ENCODE measurements at places on chromosomes 11 and 22.
A peak's percentile ranks its signal among the peaks of the same experiment; 100 is the strongest.

- DNase-seq: peak; percentile 14
These were observed 1.7 kb downstream of the RASD2 start for GRCh38 chr22:35542157-35542938.

- no peak for DNase-seq
These were observed 16.7 kb upstream of the CARD18 start for GRCh38 chr11:105156231-105156630.

DNA sequence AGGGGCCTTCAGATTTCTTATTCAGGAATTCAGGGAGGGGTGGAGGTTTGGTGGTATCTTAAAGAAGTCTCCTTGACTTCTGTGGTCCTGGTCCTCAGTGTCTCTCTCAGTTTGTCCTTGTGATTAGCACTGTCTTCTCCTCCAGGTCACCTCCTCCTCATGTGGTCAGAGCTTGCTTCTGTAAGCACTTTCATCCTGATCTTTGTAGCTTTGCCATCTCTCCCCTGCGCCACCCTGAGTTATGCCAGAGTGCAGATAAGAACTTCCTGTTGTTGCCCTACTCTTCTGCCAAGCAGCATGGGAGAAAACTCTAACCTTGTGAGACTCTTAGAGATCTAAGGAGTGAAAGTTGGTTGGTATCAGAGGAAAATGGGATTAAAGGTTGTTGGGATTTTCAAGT is 30.9 kb downstream of the MICAL2 start:
- DNase-seq: no peak

GRCh38 chr22:31098632-31099110 is 8.7 kb downstream of the SELENOM start:
- no peak for DNase-seq

DNA sequence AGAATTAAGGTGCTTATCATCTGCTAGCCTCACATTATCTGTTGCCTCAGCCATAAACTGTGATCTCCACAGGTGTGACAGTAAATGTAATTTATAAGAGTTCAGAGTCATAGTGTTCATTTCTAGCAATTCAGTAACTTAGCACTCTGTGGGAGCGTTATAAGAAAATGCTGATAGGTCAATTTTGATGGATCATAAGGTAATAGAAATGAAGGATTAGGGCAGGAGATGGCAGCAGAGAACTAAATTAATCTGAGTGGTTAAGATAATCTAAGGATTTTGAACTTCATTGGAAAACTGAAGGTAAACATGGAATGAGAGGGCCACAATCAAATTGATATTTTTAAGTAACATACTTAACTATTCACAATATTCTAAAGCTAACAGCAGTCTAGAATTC is 26.5 kb upstream of the SLC22A9 start:
- DNase-seq: no peak

- DNase-seq: peak; percentile 85
These were observed 4.4 kb upstream of the TPCN2 start for GRCh38 chr11:69044111-69045013.

GRCh38 chr11:75595429-75595828 is 33.4 kb downstream of the SERPINH1 start:
- DNase-seq: no peak

- peak; percentile 61 for DNase-seq
These were observed 500.4 kb downstream of the MIAT start for GRCh38 chr22:27157666-27158370.

GRCh38 chr11:70819022-70819421 is 420.7 kb downstream of the CTTN start:
- DNase-seq: no peak

DNA sequence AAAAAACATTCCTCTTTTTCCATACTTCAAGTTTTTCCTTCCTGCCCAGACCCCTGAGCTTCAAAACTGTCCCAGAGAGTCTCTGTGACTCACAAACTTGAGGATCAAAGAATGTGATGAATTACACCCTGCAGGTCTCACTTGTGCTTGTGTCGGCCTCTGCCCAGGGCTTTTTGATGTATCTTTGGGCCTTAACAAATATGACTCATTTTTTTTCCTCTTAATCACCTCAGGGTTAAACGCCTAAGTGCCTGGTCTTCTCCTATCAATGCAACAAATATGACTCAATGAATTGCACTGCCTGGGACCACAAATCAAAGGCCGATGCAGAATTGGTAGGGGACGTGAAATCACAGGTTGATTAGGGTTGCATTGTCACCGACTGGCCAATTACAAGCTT is 267.7 kb downstream of the LARGE1 start:
- no peak for DNase-seq

GRCh38 chr11:74710281-74710938 is 20.8 kb downstream of the CHRDL2 start:
- DNase-seq: peak; percentile 8

DNA sequence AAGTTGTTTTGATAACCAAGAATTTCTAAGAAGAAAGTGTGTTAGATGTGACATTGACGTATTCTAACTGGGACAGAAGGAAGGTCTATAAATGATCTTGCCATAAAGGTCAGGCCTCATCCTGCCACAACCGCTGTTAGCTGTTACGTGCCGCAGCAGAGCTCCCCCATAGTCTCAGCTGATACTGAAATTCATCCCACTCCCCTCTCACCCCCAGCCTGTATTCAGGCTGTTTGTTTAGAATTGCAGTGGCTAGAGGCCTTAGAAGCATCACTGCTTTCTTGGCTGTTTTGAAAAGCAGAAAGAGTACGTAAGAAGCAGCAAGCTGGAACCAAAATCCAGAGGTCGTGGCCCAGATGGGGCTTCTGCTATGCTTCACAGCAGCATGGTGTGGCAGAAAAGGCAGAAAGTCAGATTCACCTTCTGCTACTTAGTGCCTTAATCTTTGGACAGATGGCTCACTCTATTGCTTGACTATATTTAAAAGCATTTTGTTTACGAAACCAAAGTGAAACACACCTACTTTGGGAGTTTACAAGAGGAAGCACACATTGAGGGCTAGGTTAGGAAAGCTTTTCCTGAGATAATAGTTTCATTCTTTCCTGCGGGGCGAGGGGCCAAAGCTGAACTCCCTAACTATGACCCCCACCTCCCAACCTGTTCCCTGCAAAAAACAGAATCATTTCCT is 950 bp upstream of the LAYN start:
- DNase-seq: peak; percentile 69

DNA sequence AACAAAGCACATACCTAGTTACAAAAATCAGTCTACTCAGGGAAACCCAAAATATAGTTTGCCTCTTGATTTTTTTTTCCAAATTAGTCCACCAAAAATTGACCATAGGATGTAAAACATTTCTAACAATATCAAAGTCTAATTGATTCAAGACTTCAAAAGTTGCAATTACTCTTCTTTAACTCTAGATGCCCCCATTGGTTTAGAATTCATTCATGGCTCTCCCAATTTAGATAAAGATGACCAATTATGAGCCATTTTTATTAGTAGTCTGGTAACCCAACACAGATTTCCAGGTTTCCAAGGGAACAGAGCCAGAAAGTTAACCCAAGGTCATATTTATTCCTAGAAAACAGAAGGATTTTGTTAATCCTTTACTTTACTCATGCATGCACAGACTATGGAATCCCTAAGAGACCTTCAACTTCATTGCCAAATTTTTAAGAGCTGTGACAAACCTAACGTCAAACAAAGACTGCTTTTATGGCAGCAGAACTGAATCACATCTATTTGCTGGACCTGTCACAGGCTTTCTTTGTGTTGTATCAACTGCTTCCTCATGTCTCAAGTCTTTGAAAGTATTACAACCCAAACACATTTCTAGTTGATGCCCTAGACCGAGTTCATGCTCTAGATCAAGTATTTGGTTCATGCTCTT is 55.3 kb downstream of the C22orf42 start:
- DNase-seq: no peak

GRCh38 chr11:56750190-56750589 is 1.7 kb upstream of the OR9G4 start:
- no peak for DNase-seq

GRCh38 chr22:44892803-44893730 is 116.7 kb downstream of the PHF21B start:
- DNase-seq: no peak

DNA sequence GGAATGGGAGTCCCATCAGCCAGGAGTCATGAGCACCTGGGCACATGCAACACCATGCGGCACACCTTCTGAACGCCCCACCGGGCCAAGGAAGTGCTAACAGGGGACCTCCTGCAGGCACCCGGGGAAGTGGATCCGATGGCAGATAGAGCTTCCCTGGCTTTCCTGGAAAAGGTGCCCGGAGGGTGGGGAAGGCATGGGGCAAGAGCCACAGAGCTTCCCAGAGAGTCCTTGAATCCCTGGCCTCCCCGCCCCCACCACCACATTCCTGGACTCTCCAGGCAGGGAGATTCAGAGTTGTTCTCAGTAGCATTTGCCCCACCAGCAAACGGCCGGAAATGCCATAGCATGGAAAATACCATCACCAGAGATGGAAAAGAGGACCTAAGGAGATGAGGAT is 8.3 kb downstream of the TRIM29 start:
- no peak for DNase-seq

DNA sequence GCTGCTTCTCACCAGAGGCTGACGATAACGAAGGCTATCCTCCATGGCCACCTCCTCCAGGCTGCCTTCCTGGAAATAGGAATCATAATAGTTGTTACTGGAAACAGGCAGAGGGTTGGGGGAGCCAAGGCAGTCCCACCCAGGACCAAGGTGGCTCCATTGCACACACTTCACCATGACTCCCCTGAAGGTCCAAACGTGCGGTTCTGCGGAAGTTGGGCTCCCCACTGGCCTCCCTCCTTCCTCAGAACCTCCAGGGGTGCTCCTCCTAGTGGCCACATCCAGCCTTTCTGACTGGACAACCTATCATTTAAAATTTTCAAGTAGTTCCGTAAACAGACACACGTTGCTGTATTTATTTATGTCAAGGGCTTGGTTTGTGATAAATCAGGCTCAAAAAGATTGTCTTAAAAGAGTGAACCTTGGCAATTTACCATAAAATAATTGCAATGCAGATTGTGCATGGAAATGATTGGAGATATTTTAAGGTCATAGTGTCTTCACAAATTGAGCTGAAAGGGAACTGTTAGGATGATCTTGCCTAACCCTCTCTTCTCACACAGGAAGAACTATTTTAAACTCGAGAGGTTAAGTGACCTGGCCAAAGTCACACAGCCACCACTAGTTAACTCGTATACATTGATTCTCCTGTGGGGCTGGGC is 1.4 kb upstream of the TCN2 start:
- no peak for DNase-seq

- no peak for DNase-seq
These were observed 44.5 kb downstream of the GALNT18 start for GRCh38 chr11:11577251-11577855.

DNA sequence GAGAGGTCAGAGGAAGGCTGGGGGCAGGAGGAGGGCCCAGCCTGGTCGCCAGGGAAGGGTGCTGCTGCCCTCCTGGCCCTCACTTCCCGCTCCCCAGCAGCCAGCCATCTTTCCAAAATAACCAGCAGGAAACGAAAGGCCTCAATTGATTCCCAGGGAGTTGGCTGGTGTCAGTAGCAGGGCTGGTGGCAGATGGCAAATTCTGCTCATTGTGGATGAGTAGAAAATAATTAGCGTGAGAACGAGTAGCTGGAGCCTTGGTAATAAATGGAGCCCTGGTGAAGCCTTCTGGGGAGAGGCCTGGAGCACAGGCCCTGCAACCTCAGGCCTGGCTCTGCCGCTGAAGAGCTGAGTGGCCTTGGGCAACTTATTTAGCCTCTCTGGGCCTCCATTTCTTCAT is 31.3 kb downstream of the DAGLA start:
- peak; percentile 89 for DNase-seq

- DNase-seq: no peak
These were observed 23.7 kb upstream of the BID start for GRCh38 chr22:17797721-17798559.

- no peak for DNase-seq
These were observed 1.4 kb downstream of the PACSIN3 start for GRCh38 chr11:47184711-47185304.

GRCh38 chr22:48920776-48921241 is 906.9 kb downstream of the BRD1 start:
- no peak for DNase-seq

- no peak for DNase-seq
These were observed 12.1 kb downstream of the GNB1L start for GRCh38 chr22:19842393-19843106.

DNA sequence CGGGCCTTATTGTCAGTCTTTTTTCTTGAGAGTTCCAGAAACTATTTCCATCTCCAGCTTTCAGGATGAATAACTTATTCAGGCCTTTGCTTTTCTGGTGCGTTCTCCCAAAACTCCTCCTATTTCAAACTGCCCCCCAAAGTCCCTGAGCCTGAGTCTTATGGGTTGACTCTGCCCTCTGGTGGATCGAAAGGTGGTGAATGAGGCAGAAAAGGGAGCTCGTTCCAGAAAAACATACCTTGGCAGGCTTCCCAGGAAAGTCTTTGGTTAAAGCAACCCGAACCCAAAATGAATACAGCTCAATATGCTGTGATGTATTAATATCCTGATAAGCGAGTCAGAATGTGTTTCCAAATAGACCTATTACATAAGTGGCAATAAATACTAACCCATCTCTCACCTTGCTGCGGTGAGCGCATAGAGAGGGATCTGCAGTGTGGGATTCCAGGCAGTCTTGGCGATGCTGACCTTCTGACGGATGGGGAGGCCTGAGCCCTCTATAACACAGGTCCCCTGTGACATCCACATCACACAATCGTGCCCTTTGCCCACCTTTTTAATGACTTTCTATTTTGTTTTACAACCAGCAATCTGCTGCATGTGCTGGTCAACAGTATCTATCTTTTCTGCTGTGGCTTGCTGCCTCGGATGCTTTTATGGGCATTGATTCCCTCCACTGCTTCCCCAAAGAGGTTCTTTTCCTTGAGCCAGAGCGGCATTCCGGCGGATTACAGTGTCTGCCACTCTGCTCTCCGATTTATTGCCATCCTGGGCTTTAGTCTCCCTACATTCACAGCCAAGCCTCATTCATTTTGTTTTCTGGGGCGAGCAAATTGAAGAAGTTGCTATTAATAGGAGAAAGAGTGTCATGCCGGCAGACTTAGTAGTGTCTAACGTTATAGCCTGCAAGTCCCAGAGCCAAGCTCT is 756.8 kb downstream of the NTM start:
- DNase-seq: no peak

- DNase-seq: peak; percentile 36
These were observed 911.9 kb downstream of the METTL15 start for GRCh38 chr11:29019960-29020683.

GRCh38 chr11:65151331-65151899 is 17.1 kb upstream of the SYVN1 start:
- DNase-seq: no peak

DNA sequence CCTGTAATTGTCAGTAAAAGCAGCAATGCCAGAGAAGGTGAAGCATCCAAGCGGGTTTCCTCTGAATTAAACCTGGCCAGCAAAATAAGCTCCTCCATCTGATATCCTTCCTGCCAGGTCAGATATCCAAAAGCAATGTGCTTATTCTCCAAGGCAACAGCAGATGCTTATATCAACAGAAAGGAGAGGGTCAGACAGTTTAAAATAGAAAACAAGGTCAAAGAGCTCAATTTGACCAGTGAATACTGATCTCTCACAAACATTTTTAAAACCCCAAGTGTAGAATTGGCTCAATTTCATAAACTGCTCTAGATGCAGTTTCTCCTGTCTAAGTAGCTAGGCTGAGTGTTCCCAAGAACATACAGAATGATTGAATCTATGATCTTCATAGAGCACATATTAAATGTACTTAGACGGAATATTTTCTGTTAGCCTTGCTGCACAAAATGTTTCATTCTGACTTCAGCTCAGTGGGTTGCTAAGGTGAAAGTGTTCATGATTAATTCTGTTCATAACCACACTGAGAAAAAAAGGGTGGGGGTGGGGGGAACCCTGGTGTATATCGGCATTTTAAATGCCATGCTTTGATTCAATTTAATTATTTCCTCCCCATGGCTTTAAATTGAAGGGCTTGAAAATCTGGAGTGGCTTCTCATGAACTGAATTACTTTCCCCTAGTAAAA is 174.2 kb upstream of the ARHGAP20 start:
- DNase-seq: no peak

GRCh38 chr11:71342951-71343827 is 90.8 kb upstream of the SHANK2 start:
- peak; percentile 28 for DNase-seq
